ENCODE measurements at places on chromosomes 5 and 9. TPM values are rescaled to one million over a fixed set of nuclear protein-coding genes. Genes with fewer than 3 reads are reported as not detected.
A peak's percentile ranks its signal among the peaks of the same experiment; 100 is the strongest.

DNA sequence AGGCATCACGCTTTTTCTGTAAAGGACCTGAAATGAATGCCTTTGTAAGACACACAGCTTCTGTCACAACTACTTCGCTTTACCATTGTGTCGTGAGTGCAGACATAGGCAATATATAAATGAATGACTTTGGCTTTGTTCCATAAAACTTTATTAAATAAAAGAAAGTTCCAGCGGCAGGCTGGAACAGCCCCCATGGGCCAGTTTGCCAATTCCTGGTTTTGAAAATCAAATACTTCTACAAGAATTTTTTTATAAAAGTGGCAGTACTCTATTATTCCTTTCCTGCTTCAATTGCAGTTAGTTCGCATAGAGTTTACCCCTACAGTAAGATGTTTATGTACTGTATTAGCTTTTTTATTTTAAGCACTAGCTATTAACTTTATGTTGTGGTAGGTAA is 53.7 kb downstream of the SRFBP1 start:
- no peak overlapping the region for H3K27ac ChIP-seq
- no peaks in the 10 kb centered on the region for H3K36me3 ChIP-seq
- no peaks in the 10 kb centered on the region for H3K4me1 ChIP-seq
- H3K4me3 ChIP-seq, result no peak overlapping the region
- H3K27me3 ChIP-seq, result no peaks in the 10 kb centered on the region
- DNase-seq, result no peak

- H3K4me3 ChIP-seq, result no peak overlapping the region
- no peak for DNase-seq
- H3K27ac ChIP-seq, result no peak overlapping the region
- H3K36me3 ChIP-seq, result peaks cover 14% of the 10 kb centered on the region
- H3K4me1 ChIP-seq, result no peaks in the 10 kb centered on the region
Measured at GRCh38 chr9:93642961-93643360, 66.6 kb downstream of the PHF2 start.

The ENTREP1 gene
- 4.1 TPM for total RNA-seq

DNA sequence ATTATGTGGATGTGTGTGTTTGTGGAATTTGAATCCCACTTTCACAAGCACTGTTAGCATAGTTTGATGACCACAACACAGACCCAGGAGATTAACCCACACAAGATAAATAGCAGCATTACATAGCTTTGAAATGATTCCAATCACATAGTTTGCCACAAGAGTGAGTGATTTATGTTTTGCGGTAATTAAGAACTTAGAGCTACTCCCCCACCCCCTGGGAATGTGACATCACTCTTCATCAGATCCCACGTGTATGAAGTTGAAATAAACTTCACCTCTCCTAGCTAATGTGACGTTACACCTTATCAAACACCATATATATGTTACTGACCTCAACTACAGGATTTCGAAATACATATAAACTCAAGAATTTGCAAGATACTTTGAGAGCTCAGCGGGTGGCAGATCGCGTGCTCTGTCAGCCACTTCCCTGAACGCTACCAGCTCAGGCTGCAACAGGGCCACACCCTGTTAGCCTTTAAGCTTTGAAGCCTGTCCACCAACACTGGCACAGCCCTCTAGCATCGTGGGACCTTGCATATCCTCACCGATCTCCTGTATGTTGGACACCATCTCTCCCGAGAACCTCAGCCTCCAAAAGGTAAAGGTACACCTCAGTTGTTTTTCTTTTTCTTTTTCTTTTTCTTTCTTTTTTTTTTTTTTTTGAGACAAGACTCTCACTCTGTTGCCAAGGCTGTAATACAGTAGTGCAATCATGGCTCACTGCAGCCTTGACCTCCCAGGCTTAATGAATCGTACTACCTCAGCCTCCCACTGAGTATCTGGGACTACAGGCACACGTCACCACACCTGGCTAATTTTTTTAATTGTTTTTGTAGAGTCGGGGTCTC is 1.7 kb upstream of the AGTPBP1 start:
- no peaks in the 10 kb centered on the region for H3K4me1 ChIP-seq
- no peaks in the 10 kb centered on the region for H3K36me3 ChIP-seq
- no peaks in the 10 kb centered on the region for H3K27me3 ChIP-seq
- no peak overlapping the region for H3K27ac ChIP-seq
- no peak for DNase-seq

DNA sequence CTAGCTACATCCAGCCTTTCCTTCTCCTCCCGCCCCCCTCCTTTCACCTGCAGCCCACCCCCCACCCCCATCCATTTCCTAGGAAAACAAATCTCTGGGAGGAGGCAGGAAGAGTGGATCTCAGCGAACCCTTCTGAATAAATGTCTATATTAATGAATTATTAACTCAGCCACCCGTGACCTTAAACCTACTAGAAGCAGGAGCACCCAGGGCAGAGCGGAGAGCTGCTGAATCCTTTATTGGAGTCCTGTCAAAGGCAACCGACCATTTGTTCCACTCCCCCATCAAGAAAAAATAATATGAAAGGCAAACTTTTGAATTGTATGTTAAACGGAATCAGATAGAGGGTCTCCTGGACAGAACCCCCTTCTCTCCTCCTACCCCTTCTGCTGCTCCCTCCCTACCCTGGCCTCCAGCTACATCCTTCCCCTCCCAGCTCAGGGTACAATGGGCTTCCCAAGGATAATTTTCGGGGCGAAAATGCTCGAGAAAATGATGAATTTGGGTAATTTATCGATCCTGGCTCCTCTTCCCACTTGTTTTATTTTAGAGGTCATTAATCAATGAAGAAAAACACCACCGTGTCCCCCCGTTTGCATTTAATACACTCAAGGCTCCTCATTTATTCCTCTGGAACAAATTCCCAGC is 3.3 kb upstream of the PRDM6 start:
- peaks cover 4% of the 10 kb centered on the region for H3K4me1 ChIP-seq
- H3K36me3 ChIP-seq, result no peaks in the 10 kb centered on the region
- DNase-seq, result no peak
- no peak overlapping the region for H3K27ac ChIP-seq
- H3K4me3 ChIP-seq, result no peak overlapping the region

The SLCO6A1 gene
- 0.14 TPM for total RNA-seq

The IL33 gene
- total RNA-seq, result 9.3 TPM

The MAN2A1 gene
- 66.4 TPM for total RNA-seq

DNA sequence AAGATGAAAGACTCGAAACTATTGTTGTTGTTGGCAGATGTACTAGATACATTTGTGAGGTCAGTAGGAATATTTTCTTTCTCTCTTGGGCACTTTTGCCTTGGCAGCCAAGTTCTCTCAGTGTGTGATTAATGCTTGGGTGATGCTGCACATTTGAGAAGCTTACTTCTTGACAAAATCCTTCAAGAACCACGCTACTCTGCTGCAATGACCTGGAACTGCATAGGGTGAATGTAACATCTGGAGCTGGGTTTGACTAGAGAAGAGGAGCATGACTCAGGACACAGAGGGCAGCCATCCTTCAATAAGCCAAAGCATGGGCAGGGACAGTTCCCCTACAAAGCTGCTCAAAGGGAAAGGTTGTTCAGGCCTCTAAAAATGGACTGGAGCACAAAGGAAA is 75.5 kb upstream of the PUM3 start:
- H3K27me3 ChIP-seq, result no peaks in the 10 kb centered on the region
- H3K27ac ChIP-seq, result no peak overlapping the region
- H3K4me3 ChIP-seq, result no peak overlapping the region
- H3K4me1 ChIP-seq, result no peaks in the 10 kb centered on the region
- no peaks in the 10 kb centered on the region for H3K36me3 ChIP-seq

The TYRP1 gene
- total RNA-seq, result 0.19 TPM

DNA sequence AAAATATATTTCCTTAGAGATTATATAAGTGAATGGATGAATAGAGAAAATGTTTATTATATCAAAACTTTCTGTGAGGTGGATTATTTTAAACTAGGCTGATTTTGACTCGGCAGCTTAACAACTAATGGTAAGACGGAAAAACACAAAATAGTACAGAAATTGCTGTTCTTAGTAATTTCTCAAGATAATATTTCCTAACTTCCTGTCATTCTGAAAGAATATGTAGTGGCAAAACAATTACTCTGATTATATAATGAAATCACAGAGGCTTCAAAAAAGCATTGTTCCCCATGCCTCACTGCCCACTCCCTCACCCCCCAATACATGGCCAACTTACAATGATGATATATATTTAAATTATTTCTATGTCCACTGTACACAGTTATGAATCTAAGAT is 85.4 kb downstream of the YTHDC2 start:
- no peaks in the 10 kb centered on the region for H3K36me3 ChIP-seq
- H3K27ac ChIP-seq, result no peak overlapping the region
- H3K4me3 ChIP-seq, result no peak overlapping the region
- no peaks in the 10 kb centered on the region for H3K4me1 ChIP-seq
- DNase-seq, result no peak

DNA sequence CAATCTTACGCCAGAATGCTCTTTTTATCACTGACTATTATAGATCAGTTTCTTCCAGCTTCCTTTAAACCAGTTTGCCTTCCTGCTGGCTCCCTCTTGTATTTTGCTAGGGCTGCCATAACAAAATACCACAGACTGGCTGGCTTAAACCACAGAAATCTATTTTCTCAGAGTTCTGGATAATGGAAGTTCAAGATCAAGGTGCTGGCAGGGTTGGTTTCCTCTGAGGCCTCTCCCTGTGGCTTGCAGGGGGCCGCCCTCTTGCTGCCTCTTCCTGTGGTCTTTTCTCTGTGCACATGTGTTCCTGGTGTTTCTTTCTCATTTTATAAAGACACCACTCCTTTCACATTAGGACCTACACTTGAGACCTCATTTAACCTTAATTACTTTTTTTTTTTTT is 6.8 kb upstream of the FXN start:
- H3K27me3 ChIP-seq, result peaks cover 2% of the 10 kb centered on the region
- H3K4me1 ChIP-seq, result no peaks in the 10 kb centered on the region
- DNase-seq, result no peak
- no peaks in the 10 kb centered on the region for H3K36me3 ChIP-seq
- no peak overlapping the region for H3K27ac ChIP-seq

The GPR150 gene
- total RNA-seq, result 0.19 TPM

DNA sequence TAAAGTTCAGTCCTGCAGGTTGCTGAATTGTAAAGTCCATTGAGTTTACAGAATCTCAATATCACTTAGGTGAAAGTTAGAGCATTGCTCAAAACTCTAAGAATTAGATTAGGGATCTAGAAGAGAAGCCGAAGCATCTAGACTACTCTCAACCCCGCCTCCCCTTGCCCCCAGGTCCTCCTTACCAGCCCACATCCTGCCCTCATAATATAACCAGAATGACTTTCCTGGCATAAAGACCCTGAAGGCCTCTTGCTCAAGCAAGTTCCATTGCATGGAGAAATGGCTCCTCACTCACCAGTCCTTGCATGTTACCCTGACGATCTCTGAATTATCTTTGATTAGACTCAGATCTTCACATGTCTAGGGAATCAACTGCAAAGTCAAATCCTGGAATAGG is 78.8 kb downstream of the SPATA31C2 start:
- H3K27me3 ChIP-seq, result no peaks in the 10 kb centered on the region
- H3K27ac ChIP-seq, result no peak overlapping the region
- no peaks in the 10 kb centered on the region for H3K36me3 ChIP-seq
- no peak for DNase-seq

The CARD9 gene
- total RNA-seq, result 2.8 TPM

The PCDHA11 gene
- total RNA-seq, result 0.05 TPM

- no peaks in the 10 kb centered on the region for H3K27me3 ChIP-seq
- H3K36me3 ChIP-seq, result no peaks in the 10 kb centered on the region
- H3K4me1 ChIP-seq, result peaks cover 38% of the 10 kb centered on the region
- no peak for DNase-seq
Measured at GRCh38 chr9:89815903-89816573, 211.2 kb downstream of the GADD45G start.

- no peak overlapping the region for H3K27ac ChIP-seq
- H3K4me1 ChIP-seq, result peaks cover 4% of the 10 kb centered on the region
- H3K4me3 ChIP-seq, result no peak overlapping the region
- no peaks in the 10 kb centered on the region for H3K27me3 ChIP-seq
Measured at GRCh38 chr9:95127249-95128176, 190.0 kb downstream of the FANCC start.

GRCh38 chr9:127779136-127779981 is 893 bp upstream of the SH2D3C start:
- peak overlapping the region; percentile 95 for H3K27ac ChIP-seq
- H3K4me1 ChIP-seq, result peaks cover 73% of the 10 kb centered on the region
- no peaks in the 10 kb centered on the region for H3K27me3 ChIP-seq
- peaks cover 22% of the 10 kb centered on the region for H3K36me3 ChIP-seq
- peak overlapping the region; percentile 99 for H3K4me3 ChIP-seq
- DNase-seq, result no peak

The PCDHGA10 gene
- total RNA-seq, result 0.61 TPM

DNA sequence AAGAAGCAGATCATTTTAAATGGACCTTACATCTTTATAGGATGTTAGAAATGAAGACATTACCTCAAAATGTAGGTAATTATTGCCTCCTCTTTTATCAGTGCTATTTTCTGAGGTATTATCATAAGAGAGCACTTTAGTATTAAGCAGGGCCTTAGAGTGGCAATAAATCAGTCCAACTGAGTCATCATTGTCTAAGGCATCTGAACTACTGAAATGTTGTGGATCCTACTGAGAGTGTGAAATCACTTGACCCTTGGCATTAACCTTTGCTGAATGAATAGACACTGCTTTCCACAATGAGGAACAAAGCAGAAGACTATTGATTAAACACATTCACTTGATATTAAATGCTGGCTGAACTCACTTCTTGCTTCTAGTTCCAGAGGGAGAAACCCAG is 224.6 kb upstream of the ARRDC3 start:
- H3K36me3 ChIP-seq, result no peaks in the 10 kb centered on the region
- H3K4me1 ChIP-seq, result no peaks in the 10 kb centered on the region
- H3K27me3 ChIP-seq, result no peaks in the 10 kb centered on the region
- no peak for DNase-seq
- H3K27ac ChIP-seq, result no peak overlapping the region
- H3K4me3 ChIP-seq, result no peak overlapping the region

DNA sequence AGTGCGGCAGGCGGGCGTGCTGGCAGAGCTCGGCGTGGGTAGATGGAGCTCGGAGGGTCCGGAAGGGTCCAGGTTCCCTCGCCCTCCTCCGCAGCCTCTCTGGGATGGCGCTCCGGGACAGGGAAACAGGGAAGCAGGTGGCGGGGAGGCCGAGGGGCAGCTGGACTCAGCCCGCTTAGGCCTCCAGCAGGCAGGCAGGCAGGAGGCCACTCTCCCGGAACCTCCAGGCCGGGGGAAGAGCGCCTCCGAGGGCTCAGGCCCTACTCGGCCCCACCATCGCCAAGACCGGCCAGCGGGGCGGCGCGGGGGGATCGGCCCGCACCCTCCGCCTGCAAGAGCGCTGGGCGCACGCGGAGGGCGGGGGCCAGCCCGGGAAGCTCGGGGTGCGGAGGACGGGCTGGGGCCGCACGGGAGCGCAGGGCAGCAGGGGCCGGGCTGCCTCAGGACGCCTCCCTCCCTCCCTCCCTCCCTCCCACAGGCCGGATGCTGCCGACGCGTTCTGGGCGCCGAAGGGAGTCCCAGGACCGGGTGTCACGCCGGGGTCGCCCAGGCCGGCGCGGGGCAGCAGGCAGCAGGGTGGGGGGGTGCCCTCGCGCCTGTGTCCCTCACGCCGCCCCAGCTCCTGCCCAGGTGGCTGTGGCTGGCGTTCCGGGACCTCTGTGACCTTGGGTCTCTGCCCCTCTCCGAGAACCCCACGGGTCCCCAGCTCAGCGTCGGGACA is 977 bp downstream of the MGAT4B start:
- H3K27me3 ChIP-seq, result peaks cover 10% of the 10 kb centered on the region
- H3K4me3 ChIP-seq, result peak overlapping the region; percentile 99
- no peak for DNase-seq

GRCh38 chr5:33379757-33380156 is 61.0 kb upstream of the TARS1 start:
- DNase-seq, result no peak
- H3K27ac ChIP-seq, result no peak overlapping the region
- no peaks in the 10 kb centered on the region for H3K4me1 ChIP-seq
- H3K27me3 ChIP-seq, result no peaks in the 10 kb centered on the region

The PCDHGB3 gene
- 0.33 TPM for total RNA-seq
